Fibroblast of lung (primary cell): ENCODE measurements at places on chromosomes 12 and 14. TPM values are rescaled to one million over a fixed set of nuclear protein-coding genes. Genes with fewer than 3 reads are reported as not detected.

DNA sequence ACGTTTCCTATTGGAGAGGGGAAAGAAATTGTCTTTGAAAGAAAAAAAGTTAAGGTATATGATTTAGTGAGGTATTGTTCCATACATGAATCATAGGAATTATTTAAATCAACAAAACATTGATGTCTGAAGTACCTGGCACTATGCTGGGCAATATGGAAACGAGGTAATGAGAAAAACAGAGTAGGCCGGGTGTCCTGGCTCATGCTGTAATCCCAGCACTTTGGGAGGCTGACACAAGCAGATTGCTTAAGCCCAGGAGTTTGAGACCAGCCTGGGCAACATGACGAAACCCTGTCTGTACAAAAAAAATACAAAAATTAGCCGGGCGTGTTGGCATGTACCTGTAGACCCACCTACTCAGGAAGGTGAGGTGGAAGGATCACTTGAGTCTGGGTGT, 45.9 kb downstream of the AEBP2 start:
- DNase-seq = no peak

- DNase-seq = no peak
Observed at GRCh38 chr12:64240781-64241180, 18.7 kb upstream of the KICS2 start.

GPRC5D gene
- not detected in 2 replicates for total RNA-seq

GDF11 gene
- total RNA-seq = 3.1 and 4.3 TPM in 2 replicates

HOXC5 gene
- under 0.01 TPM in 1 of 2 replicates, not detected in the other for total RNA-seq
